ENCODE measurements at places on chromosomes 6 and 20.

DNA sequence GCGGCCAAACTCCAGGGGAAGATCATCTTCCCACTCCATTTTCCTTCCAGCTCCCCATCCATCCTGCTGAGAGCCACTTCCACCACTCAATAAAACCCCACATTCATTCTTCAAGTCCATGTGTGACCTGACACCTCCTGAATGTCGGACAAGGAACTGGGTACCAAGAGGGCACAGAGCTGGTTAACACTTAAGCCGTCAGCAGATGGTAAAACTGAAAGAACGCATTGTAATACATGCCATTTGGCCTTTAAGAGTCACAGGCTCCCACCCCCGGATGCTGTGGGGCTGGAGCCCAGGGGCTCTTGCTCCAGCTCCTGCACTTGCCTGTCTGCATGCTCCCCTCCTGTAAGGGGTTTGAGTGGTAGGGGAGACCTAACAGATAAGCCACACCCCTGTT, 753.9 kb downstream of the COL12A1 start:
- no peak for DNase-seq

- peak; percentile 15 for DNase-seq
Observed at GRCh38 chr6:27494987-27495385, 22.1 kb upstream of the ZNF184 start.

- no peak for DNase-seq
Observed at GRCh38 chr6:135267085-135267484, 86.0 kb downstream of the MYB start.

DNA sequence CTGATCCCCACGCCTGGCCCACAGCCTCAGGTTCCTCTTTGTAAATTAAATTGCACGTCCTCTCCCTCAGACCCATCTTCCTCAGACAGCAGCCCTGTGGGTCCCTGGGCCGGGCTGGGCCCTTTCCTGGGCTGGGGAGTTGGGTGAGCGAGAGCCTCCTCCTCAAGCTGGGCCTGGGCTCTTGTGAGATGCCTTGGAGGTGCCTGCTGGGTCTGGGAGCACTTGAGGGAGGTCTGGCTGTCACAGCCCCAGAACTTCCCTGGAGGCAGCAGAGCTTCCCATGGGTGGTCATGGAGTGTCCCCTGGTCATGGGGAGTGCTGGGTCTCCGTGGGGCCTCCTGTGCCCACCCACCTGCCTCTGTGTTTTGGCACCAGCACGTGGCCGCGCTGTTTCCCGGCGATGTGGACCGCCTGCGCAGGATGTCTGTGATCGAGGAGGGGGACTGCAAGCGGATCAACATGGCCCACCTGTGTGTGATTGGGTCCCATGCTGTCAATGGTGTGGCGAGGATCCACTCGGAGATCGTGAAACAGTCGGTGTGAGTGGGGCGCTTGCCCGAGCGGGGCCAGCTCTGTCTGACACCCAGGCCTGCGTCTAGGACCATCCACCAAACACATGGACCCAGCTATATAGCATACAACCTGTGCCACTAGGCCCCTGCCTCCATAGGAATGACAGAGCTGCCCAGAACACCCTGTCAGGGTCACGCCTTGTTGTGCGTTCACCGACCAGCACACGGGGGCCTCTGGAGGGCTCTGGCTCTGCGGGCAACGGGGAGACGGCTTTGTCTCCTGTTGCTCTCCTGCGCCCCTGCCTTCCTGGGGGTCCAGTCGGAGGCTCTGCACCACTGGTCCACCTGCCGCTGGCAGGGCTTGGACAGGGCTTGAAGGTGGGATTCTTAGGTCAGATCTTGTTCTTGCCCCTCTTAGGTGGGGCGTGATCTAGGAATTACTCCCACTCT, 33.0 kb downstream of the PYGB start:
- no peak for DNase-seq

- DNase-seq: peak; percentile 15
Observed at GRCh38 chr20:8796088-8796660, 272.7 kb upstream of the PLCB4 start.

- no peak for DNase-seq
Observed at GRCh38 chr20:16806886-16807285, 58.7 kb downstream of the OTOR start.

Measured in dermis blood vessel endothelial cell (primary cell).